Cardiac septum (tissue), 1 donor: ENCODE measurements at places on chromosomes 7 and 10. TPM values are rescaled to one million over a fixed set of nuclear protein-coding genes. Genes with fewer than 3 reads are reported as not detected.

Gene AKR1C4
- not detected for total RNA-seq

Gene ACTL6B
- not detected for total RNA-seq

- DNase-seq = no peak
Observed at GRCh38 chr10:43411536-43411935, 2.5 kb upstream of the HNRNPF start.

GRCh38 chr10:113753020-113753692, 1.7 kb downstream of the PLEKHS1 start:
- no peak for DNase-seq

DNA sequence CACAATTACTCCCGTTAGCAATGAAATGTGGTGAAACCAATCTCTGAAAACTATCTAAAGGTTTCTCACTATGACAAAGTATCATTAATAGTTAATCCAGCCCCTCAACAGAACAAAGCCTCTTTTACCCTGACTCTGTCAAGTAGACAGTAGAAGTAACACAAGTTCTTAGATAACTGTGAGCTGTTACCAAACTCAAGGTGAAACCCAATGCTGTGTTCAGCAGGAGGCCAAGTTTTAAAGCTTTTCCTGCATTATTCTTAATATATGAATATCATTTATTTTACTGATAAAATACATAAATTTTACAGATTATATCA, 109.1 kb downstream of the SRPK2 start:
- no peak for DNase-seq

DNA sequence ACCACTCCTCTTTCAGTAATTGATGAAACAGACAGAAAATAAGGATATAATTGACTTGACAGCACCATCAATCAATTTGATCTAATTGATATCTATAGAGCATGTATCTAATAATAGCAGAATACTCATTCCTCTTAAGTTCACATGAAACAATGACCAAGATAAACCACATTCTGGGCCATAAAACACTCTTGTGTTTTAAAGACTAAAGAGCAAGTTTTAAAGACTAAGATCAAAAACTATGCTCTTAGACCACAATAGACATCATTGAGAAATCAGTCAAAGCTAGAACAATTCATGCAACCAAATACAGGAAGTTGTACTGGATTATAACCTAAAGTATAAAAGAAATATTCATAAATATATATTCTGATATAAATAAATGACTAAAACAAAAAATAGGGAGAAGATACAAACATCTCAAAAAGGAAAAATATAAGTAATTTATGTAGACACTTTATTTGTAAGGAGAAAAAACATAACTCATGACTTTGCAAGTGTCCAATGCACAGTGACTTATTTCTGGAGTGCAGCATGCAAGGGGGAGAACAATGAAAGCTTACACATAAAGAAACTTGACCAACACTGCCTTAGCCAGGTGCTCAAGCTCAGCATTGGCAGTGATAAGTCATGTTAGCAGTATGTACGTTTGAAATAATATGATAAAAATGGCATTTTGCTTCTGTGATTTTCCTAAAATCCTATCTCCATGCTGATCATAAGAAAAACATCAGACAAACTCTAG, 312.7 kb upstream of the IGFBP3 start:
- DNase-seq = no peak

GRCh38 chr7:127812540-127812939, 160.5 kb downstream of the SND1 start:
- no peak for DNase-seq

DNA sequence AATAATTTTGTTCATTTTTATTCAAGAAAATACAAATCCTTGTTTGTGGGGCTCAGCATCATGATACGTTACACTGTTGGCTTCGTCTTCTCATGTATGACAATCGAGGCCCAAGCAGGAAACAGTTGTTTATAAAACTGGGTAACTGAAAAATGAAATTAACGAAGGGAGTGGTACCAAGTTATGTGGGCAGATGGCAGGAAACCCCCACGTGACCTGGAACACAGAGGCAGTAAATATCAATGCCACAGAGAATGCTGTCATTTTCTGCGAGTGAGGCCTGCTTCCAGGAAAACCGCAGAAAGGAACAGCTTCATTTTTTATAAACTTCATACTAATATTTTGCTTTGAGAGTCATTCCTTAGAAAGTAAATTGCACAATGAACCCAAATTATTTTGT, 201.0 kb upstream of the ADARB2 start:
- DNase-seq = no peak

- DNase-seq = no peak
Observed at GRCh38 chr10:70255329-70256299, 22.4 kb upstream of the PPA1 start.

DNA sequence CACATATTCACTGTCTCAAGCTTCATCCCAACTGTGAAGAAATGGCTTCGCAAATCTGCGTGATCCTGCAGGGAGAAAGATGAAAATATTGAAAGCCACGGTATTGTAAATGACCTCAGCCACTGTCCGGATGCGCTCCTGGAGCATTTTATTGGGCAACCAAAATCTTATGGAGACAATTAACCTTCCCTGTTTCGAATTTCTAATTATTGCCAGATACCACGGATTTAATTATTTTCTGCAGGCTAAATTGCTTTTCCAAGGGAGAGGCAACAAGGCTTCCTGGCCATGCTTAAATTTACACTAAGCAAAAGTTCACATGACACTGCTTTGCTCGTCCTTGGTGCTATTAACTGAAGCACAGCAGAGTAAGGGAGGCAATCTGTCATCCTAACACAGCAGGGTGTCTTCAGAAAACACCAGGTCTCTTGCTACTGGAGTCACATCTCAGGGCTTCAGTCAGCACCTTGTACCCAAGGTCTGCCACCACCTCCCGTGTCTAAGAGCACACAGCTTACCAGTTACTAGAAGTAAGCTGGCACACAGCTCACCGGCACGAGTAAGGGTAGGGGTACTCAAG, 162.2 kb downstream of the SFMBT2 start:
- no peak for DNase-seq

- no peak for DNase-seq
Observed at GRCh38 chr7:73779517-73779916, 9.4 kb upstream of the CLDN3 start.

GRCh38 chr7:134356421-134356936, 39.7 kb upstream of the SLC35B4 start:
- no peak for DNase-seq

GRCh38 chr10:68105820-68106219, 3.5 kb upstream of the MYPN start:
- no peak for DNase-seq

DNA sequence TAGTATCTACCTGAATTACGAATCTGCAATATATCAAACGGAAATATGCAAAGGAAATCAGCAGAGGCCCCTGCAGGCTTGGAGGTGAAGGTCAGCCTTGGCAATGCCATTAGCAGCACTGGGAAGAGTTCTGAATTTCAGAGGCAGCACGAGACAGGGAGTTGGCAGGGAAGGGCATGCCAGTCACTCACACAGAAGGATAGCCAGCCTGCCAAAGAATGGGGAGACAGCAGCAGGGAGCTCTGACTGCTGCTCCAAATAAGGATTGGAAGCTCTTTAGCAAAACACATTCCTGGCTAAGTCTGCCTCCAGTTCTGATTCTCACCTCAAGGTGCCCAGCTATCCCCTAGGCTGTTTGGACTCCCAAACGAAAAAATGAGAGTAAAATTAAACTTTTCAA, 188.0 kb downstream of the PDE1C start:
- peak; percentile 89 for DNase-seq
